ENCODE measurements at places on chromosomes 3 and 15. TPM values are rescaled to one million over a fixed set of nuclear protein-coding genes. Genes with fewer than 3 reads are reported as not detected.

DNA sequence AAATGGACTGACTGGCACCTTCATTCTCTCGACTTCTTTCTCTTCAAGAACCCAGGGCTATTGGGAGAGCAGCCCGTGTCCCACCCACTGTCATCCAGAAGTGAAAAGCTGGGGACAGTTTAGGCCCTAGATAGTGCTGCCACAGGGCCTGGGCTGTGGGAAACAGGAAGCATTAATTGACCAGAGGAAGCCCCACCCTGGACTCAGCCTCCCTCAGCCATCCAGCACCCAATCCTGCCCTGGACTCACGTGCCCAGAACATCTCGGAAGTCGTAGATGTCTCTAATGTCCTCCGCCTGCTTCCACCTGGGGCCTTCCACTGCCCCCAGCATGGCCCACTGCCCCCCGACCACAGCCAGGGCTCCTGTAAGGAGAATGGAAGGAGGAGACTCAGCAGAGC is 2.3 kb downstream of the CAMK1 start:
- peaks cover 32% of the 10 kb centered on the region for H3K4me1 ChIP-seq
- DNase-seq, result no peak
- H3K36me3 ChIP-seq, result peaks cover 28% of the 10 kb centered on the region
- peak overlapping the region; percentile 16 for H3K4me3 ChIP-seq
- no peaks in the 10 kb centered on the region for H3K27me3 ChIP-seq

DNA sequence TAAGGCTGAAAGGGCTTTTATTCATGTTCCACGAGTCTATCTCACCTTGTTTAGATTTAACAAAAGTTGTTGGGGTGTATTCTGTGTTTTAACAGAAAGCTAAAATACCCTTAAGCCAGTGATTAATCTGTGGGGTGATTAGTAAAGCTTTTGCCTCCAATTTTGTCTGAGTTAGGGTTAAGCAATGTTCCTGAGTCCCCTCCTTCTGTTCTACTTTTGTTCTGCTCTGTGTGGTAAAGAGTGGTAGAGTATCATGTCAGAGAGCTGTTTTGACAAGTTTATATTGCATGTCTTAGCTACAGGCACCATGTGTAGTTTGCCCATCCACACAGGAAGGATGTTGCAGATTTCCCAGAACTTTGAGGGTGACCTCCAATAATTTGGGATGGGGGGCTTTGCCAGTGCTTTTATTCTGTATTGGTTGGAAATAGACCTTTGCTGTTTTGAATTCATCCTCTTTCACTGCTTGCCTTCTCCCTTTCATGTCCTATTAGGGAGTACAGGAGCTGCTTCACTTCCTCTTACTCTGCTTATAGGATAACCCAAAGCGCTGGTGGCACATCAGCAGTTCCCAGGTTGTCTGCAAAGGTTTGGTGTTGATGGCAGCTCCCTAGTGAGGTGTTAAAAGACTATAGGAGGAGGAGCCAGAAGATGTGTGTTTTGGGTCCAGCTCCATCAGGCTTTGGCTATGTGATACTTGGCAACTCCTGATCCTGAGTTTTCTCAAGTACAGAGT is 7.4 kb downstream of the PDE8A start:
- H3K4me1 ChIP-seq, result peaks cover 69% of the 10 kb centered on the region
- no peak overlapping the region for H3K27ac ChIP-seq
- no peak overlapping the region for H3K4me3 ChIP-seq
- no peaks in the 10 kb centered on the region for H3K27me3 ChIP-seq
- DNase-seq, result no peak

DNA sequence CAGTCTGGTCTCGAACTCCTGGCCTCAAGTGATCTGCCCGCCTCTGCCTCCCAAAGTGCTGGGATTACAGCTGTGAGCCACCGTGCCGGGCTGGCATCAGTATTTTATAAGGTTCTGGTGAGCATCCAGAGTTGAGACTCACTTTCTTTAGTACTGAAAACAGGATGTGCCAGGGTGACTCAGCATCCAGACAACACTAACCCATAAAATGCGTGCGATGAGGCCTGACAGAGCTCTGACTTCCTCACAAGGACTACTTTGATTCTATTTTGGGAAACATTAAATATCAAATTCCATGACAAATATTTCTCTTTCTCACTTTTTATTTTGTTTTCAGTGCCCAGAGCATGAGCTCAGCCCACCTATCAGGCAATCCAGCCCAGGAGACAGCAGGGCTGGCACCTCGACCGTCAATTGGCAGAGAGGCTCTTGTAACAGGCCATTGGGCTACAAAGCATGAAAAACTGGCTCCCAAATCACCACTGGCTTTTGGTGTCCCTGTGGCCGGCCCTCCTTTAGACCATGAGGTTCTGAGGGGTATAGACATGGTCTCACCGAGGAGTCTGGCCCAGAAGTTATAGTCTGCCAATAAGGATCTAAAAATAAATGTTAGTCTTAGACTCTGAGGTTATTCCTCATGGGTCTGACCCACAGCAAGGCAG is 75.0 kb downstream of the FEM1B start:
- H3K36me3 ChIP-seq, result peaks cover 10% of the 10 kb centered on the region
- H3K4me1 ChIP-seq, result peaks cover 31% of the 10 kb centered on the region
- DNase-seq, result peak; percentile 77
- peaks cover 6% of the 10 kb centered on the region for H3K27me3 ChIP-seq

DNA sequence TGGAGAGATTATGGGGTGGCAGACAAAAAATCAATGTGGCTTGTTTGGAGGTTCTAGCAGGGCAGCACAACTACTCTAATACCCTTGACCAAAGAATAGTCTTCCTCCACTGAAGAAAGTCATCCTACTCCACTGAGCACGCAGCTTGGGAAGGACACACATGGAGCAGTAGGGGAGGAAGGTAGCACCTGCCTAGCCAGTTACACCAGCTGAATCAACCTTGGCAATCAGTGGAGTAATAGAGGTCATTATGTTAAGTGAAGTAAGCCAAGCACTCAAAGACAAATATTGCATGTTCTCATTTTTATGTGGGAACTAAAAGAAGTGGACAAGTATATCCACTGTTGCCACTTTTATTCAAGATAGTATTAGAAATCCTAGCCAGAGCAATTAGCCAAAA is 555.8 kb upstream of the ALCAM start:
- no peak overlapping the region for H3K27ac ChIP-seq
- DNase-seq, result no peak
- no peaks in the 10 kb centered on the region for H3K4me1 ChIP-seq
- no peak overlapping the region for H3K4me3 ChIP-seq

Gene CADM2
- total RNA-seq, result not detected

DNA sequence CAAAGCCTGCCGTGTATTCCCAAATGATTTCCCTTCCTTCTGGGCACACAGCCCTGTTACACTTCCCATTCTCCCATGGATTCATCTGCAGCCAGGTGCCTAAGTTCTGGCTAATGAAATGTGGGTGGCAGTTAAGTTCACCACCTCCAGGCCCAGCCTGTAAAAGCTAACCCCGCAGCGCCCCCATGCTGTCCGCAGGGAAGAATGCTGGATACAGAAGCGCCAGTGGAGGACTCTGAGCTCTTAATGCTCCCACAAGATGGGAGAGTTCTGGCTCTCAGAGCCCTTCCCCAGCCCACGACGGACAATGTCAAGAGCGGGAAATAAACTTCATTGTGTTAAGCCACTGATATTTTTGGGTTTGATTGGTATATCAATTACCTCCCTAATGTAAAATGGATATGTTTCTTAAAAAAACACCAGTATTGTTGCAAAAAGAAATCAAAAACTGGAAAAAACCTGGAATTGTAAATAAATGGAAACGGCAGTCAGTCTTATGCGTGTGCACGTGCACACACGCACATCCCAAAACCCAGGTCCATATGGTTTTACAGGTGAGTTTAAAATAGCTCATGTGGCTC is 37.7 kb upstream of the FGD5 start:
- no peaks in the 10 kb centered on the region for H3K36me3 ChIP-seq
- DNase-seq, result peak; percentile 66
- H3K4me3 ChIP-seq, result no peak overlapping the region
- H3K4me1 ChIP-seq, result no peaks in the 10 kb centered on the region

DNA sequence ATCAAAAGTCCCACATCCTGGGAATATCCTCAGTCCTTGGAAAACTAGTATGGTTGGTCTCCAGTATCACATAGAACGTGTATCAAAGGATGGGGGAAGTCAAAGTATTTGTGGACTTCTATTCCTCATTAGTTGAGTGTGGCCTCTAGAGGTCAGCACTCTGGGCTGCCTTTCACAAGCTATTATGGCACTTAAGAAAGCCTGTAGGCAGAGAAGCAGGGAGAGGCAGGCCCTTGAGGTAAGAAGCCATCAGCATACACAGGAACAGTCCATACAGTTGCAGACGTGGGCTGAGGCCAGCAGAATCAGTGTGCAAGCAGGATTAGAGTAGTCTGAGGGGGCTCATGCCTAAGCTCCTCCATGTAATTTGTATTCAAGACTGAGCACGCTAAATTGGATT is 341.7 kb downstream of the CLSTN2 start:
- no peak overlapping the region for H3K27ac ChIP-seq
- H3K4me1 ChIP-seq, result no peaks in the 10 kb centered on the region
- H3K27me3 ChIP-seq, result peaks cover 4% of the 10 kb centered on the region
- H3K4me3 ChIP-seq, result no peak overlapping the region
- DNase-seq, result no peak
- no peaks in the 10 kb centered on the region for H3K36me3 ChIP-seq

GRCh38 chr3:185767002-185767688 is 57.7 kb downstream of the IGF2BP2 start:
- no peak overlapping the region for H3K27ac ChIP-seq
- H3K4me1 ChIP-seq, result no peaks in the 10 kb centered on the region

DNA sequence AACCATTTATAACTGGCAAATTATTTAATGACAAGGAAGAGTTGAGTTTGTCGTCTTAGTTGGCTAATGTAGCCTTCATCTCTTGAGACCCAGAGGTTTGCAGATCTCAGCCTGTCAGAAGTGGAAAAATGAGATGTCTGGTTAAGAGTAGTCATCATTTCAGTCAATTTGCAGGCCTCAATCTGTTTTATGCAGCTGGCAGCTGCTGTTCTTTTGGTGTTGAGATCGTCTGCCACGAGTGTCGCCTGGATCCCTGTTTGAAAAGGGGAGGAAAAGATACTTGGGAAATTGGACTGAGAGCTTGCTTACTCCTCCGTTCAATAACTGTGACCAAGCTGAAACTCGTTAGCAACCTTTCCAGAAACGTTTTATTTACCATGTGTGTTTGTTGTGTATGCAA is 2.3 kb downstream of the PHLDB2 start:
- no peak for DNase-seq
- peaks cover 22% of the 10 kb centered on the region for H3K27me3 ChIP-seq

Gene UBA7
- total RNA-seq, result 72.3 TPM

- no peaks in the 10 kb centered on the region for H3K36me3 ChIP-seq
- H3K27ac ChIP-seq, result no peak overlapping the region
- H3K4me1 ChIP-seq, result no peaks in the 10 kb centered on the region
- DNase-seq, result no peak
- H3K27me3 ChIP-seq, result no peaks in the 10 kb centered on the region
Observed at GRCh38 chr3:74564560-74564959, 49.9 kb downstream of the CNTN3 start.

GRCh38 chr3:58474348-58474911 is 17.5 kb upstream of the KCTD6 start:
- no peak overlapping the region for H3K27ac ChIP-seq
- H3K27me3 ChIP-seq, result no peaks in the 10 kb centered on the region
- H3K36me3 ChIP-seq, result no peaks in the 10 kb centered on the region
- H3K4me3 ChIP-seq, result no peak overlapping the region

DNA sequence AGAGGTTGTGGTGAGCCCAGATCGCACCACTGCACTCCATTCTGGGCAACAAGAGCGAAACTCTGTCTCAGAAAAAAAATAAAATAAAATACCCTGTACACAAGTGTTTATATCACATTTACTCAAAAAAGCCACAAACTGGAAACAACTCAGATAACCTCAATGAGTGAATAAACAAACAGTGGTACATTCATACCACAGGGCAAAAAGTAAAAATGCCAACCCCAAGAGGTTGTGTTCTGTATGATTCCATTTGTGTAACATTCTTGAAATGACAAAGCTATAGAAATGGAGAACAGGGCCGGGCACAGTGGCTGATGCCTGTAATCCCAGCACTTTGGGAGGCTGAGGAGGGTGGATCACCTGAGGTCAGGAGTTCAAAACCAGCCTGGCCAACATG is 12.9 kb downstream of the EDC3 start:
- peaks cover 4% of the 10 kb centered on the region for H3K4me1 ChIP-seq
- DNase-seq, result no peak
- H3K27me3 ChIP-seq, result no peaks in the 10 kb centered on the region
- H3K36me3 ChIP-seq, result peaks cover 20% of the 10 kb centered on the region
- no peak overlapping the region for H3K4me3 ChIP-seq
- H3K27ac ChIP-seq, result no peak overlapping the region

DNA sequence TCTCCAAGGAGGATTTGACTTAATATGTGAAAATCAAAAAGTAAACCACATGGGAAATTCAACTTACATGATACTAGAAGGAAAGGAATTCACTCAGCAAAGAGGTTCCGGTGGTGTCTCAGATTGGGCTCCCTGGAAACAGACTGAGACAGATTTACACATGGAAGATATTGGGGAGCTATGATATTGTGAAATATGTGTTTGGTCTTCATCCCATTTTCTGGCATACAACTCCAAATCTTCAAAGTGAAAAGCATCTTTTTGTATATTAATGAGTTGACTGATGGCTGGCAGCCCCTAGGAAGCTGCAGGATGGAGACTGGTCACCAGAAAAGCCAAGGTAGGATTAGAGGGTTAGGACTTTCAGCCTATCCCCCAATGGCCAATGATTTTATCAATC is 29.3 kb downstream of the GRK7 start:
- H3K27ac ChIP-seq, result no peak overlapping the region
- no peaks in the 10 kb centered on the region for H3K27me3 ChIP-seq
- no peaks in the 10 kb centered on the region for H3K36me3 ChIP-seq
- H3K4me3 ChIP-seq, result no peak overlapping the region
- peaks cover 35% of the 10 kb centered on the region for H3K4me1 ChIP-seq

Gene CRELD1
- total RNA-seq, result 9.4 TPM

GRCh38 chr15:101009176-101009575 is 90.0 kb downstream of the LRRK1 start:
- no peak for DNase-seq
- peaks cover 21% of the 10 kb centered on the region for H3K4me1 ChIP-seq
- no peak overlapping the region for H3K27ac ChIP-seq

DNA sequence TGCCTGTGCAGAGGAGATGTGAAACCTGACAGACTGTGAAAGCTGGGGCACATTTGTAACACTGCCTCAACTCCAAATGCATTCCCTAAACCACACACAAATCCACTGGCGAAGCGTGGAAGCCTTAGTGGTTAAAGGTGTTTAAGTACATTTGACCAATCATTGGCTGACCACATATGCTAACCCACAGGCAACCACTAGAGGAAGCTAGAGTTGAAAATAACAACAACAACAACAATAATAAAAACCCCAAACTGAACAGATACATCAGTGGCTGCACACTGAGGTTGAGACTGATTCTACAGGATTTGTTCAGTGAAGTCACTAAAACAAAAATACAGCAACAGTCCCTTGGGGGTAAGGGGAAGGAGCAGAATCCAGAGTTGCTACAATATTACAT is 129.7 kb downstream of the TJP1 start:
- no peak for DNase-seq
- H3K4me3 ChIP-seq, result no peak overlapping the region
- no peaks in the 10 kb centered on the region for H3K4me1 ChIP-seq
- H3K27me3 ChIP-seq, result peaks cover 2% of the 10 kb centered on the region

DNA sequence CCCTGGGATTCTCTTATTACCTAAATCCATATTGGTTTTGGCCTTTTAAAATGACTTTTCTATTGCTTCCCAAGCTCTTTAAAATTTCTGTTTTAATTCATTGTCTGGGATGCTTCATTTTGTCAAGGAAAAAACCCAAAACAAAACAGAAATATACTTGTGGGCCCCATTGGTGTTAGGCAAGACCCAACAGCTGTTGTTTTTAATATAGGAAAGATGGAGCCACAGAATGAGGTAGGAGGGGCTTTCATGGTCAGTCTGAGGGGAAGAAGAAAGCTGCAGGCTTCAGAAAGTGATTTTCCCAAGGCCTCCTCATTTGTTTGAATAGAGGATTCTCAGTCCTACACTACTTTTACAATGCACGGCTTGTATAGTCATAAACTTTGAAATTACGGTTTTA is 180.5 kb downstream of the MCTP2 start:
- H3K4me1 ChIP-seq, result no peaks in the 10 kb centered on the region
- no peak for DNase-seq
- H3K4me3 ChIP-seq, result no peak overlapping the region

Gene ST8SIA2
- total RNA-seq, result not detected

Data from activated CD8-positive, alpha-beta T cell treated with anti-CD3 and anti-CD28 coated beads for 36 hours (primary cell).